ENCODE measurements at places on chromosomes 12 and 14. TPM values are rescaled to one million over a fixed set of nuclear protein-coding genes. Genes with fewer than 3 reads are reported as not detected.
A peak's percentile ranks its signal among the peaks of the same experiment; 100 is the strongest.

GRCh38 chr12:65568517-65568916 lies 255.8 kb upstream of the HMGA2 start:
- H3K36me3 ChIP-seq: no peaks in the 10 kb centered on the region
- H3K27ac ChIP-seq: no peak overlapping the region
- no peak overlapping the region for H3K4me3 ChIP-seq
- H3K27me3 ChIP-seq: no peaks in the 10 kb centered on the region
- no peak for DNase-seq
- no peaks in the 10 kb centered on the region for H3K4me1 ChIP-seq

GRCh38 chr14:104973385-104974145 lies 4.6 kb downstream of the AHNAK2 start:
- H3K4me1 ChIP-seq: peaks cover 53% of the 10 kb centered on the region
- H3K36me3 ChIP-seq: no peaks in the 10 kb centered on the region
- peak overlapping the region; percentile 99 for H3K27ac ChIP-seq

- H3K27ac ChIP-seq: peak overlapping the region; percentile 98
- no peaks in the 10 kb centered on the region for H3K27me3 ChIP-seq
- DNase-seq: no peak
Observed at GRCh38 chr14:103205541-103205906, 82.3 kb downstream of the TNFAIP2 start.

DNA sequence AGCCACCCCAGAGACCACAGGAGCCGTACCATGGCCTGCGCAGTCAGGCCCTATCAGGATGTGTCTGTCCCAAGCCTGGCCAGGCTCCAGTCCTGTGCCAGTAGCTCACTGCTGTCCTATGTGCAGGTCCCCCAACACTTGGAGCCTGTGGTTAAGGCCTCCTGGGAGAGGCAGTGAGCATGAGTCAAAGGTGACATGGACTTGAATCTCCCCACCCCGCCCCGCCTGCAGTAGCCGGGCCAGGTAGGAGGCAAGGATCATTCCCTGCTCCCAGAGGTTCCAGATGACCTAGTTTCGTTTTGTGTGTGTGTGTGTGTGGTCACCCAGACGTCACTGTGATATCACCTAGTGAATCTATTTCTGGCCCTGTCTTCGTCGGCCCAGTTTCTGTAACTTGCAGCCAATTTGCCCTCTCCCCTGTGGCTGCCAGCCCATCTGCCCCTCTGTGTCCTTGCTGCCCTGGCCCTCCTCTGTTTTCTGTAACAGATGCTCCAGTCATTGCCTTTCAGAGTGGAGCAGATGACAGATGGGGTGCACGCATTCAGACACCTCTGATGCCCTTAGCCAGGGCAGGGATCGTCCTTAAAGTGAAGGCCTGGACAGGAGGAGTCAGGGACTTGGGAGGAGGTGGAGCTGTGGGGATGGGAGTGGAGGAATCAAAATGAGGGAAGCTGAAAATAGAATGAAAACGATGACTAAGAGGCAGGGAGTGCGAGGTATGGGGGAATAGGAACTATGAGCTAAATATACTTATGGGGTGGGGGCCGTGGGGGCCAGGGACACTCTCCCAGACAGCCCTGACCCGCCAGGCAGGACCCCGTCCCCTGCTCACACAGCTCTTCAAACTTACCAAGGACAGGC lies 37.4 kb downstream of the SLC6A12 start:
- no peaks in the 10 kb centered on the region for H3K27me3 ChIP-seq
- H3K4me1 ChIP-seq: no peaks in the 10 kb centered on the region
- H3K4me3 ChIP-seq: no peak overlapping the region
- no peak for DNase-seq

GRCh38 chr12:75725521-75726111 lies 214.2 kb upstream of the KRR1 start:
- peak overlapping the region; percentile 35 for H3K27ac ChIP-seq
- H3K4me1 ChIP-seq: no peaks in the 10 kb centered on the region
- no peak for DNase-seq
- H3K36me3 ChIP-seq: no peaks in the 10 kb centered on the region

DNA sequence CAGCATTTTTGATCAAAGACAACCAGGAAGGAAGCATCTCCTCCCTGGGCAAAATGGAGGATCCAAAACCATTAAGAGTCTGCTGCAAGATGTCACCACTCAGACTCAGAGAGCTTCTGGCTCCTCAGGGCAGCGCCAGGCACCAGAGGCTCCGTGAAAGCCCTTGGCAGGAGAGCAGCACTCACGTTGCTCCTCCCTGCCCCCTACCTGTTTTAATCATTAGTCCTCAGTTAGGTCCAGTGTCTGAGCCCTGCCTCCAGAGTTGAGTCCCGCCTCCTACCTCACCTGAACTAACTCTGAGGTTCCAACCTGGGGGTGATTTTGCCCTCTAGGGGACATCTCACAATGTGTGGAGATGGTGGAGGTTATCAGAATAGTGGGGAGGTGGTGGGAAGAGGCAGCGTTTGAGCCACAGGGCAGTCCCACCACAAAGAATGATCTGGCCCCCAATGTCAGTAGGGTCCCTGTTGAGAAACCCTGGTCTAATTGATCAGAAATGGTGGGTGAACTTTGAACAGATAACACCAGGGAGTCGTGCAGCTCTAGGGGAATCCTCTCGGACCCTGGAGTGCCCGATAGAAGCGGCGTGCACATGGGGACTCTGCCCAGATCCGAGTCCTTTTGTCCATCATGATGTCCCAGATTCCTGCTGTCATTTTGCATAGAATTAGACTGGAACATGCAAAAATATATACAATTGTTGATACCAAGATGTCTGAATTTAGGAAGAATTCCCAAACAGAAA lies 156.7 kb upstream of the DIO3 start:
- H3K4me3 ChIP-seq: no peak overlapping the region
- peaks cover 9% of the 10 kb centered on the region for H3K4me1 ChIP-seq
- DNase-seq: no peak
- no peaks in the 10 kb centered on the region for H3K27me3 ChIP-seq
- no peaks in the 10 kb centered on the region for H3K36me3 ChIP-seq
- peak overlapping the region; percentile 12 for H3K27ac ChIP-seq

DNA sequence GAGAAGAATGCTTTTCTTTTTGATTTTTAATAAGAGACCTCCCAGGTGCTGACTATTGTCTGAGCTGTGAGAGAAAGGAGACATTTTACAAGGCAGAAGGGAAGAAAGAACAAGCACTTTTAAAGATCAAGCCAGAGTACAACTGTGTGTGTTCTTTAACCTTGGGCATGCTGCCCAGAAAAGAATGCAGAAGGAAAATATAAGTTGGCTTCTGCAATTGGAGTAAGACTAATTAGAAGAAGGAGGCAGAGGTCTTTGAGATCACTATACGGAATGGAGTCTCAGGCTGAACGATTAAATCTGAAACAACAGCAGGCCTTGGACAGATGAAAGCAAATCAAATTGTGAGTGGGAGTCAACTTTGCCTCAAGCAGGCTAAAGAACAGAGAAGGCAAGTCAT lies 230.5 kb downstream of the ATP23 start:
- no peak for DNase-seq
- H3K4me3 ChIP-seq: no peak overlapping the region
- H3K36me3 ChIP-seq: no peaks in the 10 kb centered on the region
- H3K27me3 ChIP-seq: no peaks in the 10 kb centered on the region

- H3K27me3 ChIP-seq: no peaks in the 10 kb centered on the region
- H3K36me3 ChIP-seq: no peaks in the 10 kb centered on the region
- H3K27ac ChIP-seq: no peak overlapping the region
- H3K4me3 ChIP-seq: no peak overlapping the region
Observed at GRCh38 chr14:104305511-104306449, 167.4 kb downstream of the KIF26A start.

GRCh38 chr14:57008534-57008933 lies 198.3 kb upstream of the OTX2 start:
- no peak for DNase-seq
- no peaks in the 10 kb centered on the region for H3K4me1 ChIP-seq
- H3K36me3 ChIP-seq: no peaks in the 10 kb centered on the region
- H3K4me3 ChIP-seq: no peak overlapping the region
- H3K27ac ChIP-seq: no peak overlapping the region

DNA sequence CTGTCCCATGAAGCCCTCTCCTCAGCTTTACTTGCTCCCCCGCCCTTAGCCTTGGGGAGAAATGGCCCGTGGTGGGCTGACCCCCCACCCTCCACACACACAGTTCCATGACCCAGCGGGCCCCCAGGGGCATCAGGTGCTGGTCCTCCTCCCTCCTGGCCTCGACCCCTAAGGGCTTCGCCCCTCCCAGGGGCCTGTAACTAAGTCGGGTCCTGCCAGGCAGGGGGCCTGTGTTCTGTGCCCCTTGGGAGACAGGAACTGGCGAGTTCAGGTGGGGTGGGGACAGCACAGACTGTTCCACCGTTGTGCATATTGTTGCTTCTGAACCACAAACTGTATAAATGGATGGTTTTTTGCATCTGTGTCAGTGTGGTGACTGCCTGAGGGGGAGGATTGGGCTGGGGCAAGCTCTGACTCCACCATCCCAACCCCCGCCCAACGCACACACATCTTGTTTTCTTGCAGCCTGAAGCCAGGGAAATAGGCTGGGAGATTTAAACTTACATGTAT lies 8.8 kb downstream of the TAMALIN start:
- no peak overlapping the region for H3K27ac ChIP-seq
- H3K4me3 ChIP-seq: no peak overlapping the region
- peaks cover 6% of the 10 kb centered on the region for H3K4me1 ChIP-seq
- DNase-seq: no peak

DNA sequence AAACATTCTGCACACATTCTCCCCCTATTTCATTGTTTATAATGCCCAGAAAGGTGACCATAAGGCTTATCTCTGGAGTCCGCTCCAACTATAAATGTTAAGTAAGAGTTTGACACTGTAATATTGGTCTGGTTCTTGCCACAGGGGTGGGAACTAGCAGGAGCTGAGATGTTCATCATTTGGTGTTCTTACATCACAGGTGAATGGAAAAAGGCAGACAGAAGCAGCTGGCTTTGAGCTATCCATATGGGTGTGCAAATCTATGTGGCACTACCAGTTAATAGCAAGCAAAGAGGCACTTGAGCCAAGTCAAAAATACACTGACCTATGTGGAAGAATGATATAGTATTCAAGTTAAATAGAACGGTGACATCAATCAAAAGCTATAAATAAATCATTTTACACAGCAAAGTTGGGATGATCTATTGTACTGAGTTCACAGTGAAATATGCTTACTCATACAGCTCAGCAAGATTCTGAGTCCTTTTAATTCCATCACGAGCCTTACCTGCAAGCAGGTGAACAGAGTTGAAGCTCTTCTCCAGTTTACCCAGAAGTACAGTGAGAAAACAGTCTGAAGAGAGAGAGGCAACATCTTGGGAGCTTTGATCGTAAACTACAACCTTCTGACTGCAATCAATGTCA lies 43.2 kb downstream of the DUSP16 start:
- H3K36me3 ChIP-seq: no peaks in the 10 kb centered on the region
- H3K27ac ChIP-seq: no peak overlapping the region
- H3K4me3 ChIP-seq: no peak overlapping the region
- no peaks in the 10 kb centered on the region for H3K4me1 ChIP-seq
- no peaks in the 10 kb centered on the region for H3K27me3 ChIP-seq

- no peaks in the 10 kb centered on the region for H3K36me3 ChIP-seq
- H3K27ac ChIP-seq: no peak overlapping the region
- no peak for DNase-seq
Observed at GRCh38 chr12:20711846-20712245, 16.7 kb downstream of the SLCO1C1 start.

DNA sequence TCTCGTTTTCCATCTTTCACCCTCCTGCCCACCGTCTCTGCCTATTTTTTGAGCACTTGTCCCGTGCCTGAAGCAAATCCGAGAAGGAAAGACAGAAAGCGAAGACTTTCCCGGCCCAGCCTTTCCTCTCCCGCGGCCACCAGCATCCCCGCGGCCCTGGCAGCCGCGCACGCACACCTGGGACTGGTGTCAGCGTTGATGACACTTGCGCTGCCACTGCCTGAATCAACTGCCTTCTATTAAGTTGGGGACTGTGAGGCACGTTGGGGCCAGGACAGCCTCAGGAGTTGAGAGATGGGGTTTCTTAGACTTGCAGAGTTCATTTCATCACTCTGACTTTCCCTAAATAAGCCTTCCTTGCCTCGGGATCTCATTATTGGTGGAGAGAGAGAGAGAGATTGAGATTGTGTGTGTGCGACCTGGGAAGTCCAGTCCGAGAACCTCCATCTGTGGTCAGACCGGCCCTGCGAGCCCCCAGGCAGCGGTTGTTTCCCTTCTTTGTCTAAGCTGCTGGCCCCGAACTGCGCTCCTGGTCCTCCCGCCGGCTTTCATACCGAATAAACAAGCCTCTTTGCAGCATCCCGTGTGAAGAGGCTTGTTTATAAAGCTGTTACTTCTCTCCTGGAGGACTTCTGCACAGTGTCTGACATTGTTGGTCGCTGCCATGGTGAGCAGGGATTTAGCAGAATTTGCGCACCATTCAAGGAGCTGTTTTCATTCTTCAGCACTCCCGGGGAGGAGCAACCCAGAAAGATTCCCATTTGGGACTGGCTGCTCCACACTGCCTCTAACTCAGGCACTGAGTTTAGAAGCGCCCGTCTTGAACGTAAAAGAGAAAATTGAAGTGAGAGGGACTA lies 1.5 kb downstream of the PDZRN4 start:
- DNase-seq: no peak
- no peaks in the 10 kb centered on the region for H3K36me3 ChIP-seq
- peak overlapping the region; percentile 43 for H3K4me3 ChIP-seq
- peaks cover 3% of the 10 kb centered on the region for H3K27me3 ChIP-seq

DNA sequence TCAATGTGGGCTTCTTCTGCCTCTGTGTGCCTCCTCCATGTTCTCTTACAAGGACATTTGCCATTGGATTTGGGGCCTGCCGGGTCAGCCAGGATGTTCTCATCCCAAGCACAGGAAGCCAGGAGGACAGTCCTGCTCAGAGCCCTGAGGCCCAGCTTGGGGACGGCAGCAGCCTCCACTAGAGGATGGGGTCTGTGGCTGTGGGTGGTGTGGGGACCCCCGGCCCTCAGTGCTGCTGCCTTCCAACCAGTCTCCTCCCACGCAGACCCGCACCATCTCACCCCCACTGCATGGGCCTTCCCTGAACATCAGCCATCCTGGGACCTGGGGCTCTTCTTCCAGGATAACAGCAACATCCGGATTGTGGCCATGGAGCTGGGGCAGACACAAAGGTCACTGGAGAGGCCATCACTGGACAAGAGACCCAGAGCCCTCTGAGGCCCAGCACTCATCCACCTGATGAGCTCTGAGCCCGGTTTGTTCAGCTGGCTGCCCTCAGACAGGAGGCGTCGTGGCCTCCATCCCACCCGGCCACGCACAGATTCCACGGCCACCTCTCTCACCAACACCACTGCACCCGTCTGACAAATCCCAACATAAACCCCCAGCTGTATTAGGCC lies 56.5 kb upstream of the C14orf180 start:
- no peak overlapping the region for H3K4me3 ChIP-seq
- H3K27me3 ChIP-seq: no peaks in the 10 kb centered on the region
- H3K36me3 ChIP-seq: no peaks in the 10 kb centered on the region
- DNase-seq: no peak
- no peaks in the 10 kb centered on the region for H3K4me1 ChIP-seq

GRCh38 chr12:67141296-67142018 lies 127.7 kb upstream of the CAND1 start:
- no peak overlapping the region for H3K27ac ChIP-seq
- no peaks in the 10 kb centered on the region for H3K27me3 ChIP-seq
- no peaks in the 10 kb centered on the region for H3K36me3 ChIP-seq
- no peak for DNase-seq

- H3K4me1 ChIP-seq: no peaks in the 10 kb centered on the region
- no peak overlapping the region for H3K27ac ChIP-seq
- peak; percentile 39 for DNase-seq
- no peak overlapping the region for H3K4me3 ChIP-seq
- no peaks in the 10 kb centered on the region for H3K36me3 ChIP-seq
- no peaks in the 10 kb centered on the region for H3K27me3 ChIP-seq
Observed at GRCh38 chr12:67394550-67394949, 125.4 kb downstream of the CAND1 start.

Gene LBHD2
- not detected for total RNA-seq

Gene GARIN6
- total RNA-seq: not detected

Gene ITPR2
- total RNA-seq: 271 TPM

Gene GMFB
- total RNA-seq: 169 TPM

Gene SMCO2
- not detected for total RNA-seq

Gene TEX22
- 1.1 TPM for total RNA-seq

Gene HIGD1C
- total RNA-seq: not detected

Measured in uterus (tissue), 4 donors.